ENCODE measurements at places on chromosomes 5 and 9.

GRCh38 chr5:115968770-115969169 is 6.5 kb downstream of the LVRN start:
- no peak for DNase-seq

- DNase-seq = no peak
Observed at GRCh38 chr5:60263346-60263745, 369.8 kb upstream of the PDE4D start.

DNA sequence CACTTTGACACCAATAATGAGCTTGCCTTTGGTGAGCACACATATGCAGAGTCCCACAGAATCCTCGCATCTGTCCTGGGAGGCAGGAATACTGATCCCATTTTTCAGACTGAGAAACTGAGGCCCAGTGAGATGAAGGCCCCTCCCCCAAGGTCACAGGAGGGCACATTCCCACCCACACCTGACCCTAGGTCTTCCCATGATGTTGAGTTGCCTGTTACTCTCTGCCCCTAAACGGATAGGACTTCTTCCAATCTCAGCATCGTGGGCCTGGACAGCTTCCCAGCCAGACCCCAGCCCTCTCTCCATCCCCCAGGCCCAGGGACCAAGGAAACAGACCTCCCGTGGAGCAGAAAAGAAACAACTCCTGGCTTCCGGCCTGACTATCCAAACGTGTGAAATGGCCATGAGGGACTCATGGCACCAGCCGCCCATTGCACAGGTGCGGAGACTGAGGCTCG is 877 bp downstream of the SH3GLB2 start:
- no peak for DNase-seq

GRCh38 chr9:2497666-2498400 is 123.8 kb upstream of the VLDLR start:
- no peak for DNase-seq

DNA sequence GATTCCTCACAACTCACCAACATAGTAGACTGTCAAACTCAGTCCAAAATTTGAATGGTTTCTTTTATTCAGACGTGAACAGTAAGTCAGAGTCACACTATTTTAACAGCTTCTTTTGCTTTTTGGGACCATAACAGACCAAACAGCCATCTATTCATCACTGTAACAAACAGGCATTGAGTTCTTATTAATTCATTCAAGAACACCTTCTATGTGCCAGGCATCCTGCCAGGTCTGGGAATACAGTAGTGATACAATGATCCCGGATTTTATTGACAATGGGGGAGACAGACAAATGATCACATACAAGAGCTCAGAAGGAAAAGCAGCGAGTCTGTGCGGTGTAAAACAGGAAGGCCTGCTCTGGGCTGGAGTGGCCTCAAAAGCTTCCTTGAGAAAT is 153.3 kb upstream of the ERCC6L2 start:
- no peak for DNase-seq

- DNase-seq = no peak
Observed at GRCh38 chr9:105507096-105507790, 50.7 kb upstream of the FKTN start.

GRCh38 chr9:114216081-114216480 is 60.7 kb downstream of the COL27A1 start:
- DNase-seq = peak; percentile 22

- DNase-seq = peak; percentile 14
Observed at GRCh38 chr9:95641586-95641985, 124.8 kb upstream of the PTCH1 start.

DNA sequence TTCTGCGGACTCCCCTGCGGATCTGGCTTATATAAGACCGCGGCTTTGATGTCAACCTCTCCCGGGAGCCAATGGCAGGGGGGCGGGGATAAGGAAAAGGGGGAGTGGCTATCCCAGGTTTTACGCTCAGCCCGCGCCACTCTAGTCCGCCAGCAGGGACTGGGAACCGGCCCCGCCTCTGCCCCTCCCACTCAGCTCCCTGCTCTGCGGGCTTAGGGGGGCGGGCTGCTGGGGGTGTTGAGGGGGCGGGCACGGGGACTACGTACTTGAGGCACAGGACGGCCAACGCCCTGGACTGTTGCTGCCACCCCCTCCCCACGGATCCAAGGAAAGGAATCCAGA is at the start of gene HAND1:
HAND1 (minus strand) TSS at position 4 of the 342 bp plus-strand sequence. CDS start 219 bp downstream, outside the sequence.
- peak; percentile 66 for DNase-seq

- DNase-seq = no peak
Observed at GRCh38 chr5:177473443-177474001, at the start of gene DBN1. DBN1 (minus strand) TSS chr5:177473634; CDS start chr5:177473521, 113 bp downstream.

GRCh38 chr5:81698813-81699212 is 52.1 kb downstream of the SSBP2 start:
- DNase-seq = no peak

DNA sequence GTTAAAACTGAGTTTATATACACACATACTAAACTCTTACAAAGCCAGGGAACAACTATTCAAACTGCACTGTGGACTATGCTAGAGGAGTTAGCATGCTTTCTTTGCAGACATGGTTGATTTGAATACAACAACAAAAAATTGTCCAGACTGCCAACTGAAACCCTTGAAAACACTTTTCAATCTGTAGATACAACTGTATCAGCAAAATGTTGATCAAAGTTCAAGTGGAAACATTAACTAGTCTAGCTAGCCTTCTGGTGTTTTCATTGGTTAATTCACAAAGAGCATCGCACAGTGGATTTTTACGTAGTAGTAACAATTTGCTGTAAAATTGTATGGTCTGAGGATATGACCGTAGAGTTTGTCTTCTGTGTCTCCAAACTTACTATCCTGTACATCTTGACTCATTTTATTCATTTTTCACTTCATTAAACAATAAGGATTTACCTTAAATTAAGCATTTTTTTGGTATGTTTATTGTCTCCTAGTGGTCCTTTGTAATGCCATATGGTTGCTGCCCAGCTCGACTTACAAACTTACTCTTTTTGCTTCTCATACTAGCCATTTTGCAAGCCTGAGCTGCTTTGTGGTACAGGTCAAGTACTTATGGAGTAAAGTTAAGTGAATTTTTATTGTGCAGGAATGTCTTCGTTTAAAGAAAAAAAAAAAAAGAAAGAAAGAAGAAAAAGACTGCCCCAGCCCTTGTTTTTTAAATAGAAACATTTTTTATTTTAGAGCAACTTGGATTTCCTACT is 123.4 kb downstream of the ZCCHC7 start:
- DNase-seq = no peak

DNA sequence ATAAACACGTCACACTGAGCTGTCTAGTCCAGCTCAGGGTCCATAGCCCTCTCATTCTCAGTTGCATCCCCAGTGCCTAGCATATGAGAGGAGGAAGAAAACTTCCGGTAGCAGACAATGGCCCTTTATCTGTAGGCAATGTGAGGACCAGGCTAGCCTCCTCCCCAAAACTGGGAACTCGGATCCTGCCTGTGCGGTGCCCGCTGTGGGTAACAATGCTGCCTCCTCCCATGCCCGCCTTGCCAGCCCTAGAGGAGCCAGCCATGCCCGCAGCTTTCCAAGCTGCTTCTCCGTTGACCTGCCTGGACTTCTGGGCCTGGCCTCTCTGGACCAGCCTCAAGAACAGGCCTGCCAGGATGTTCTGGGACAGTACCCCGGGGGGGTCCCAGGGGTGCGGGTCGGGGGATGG is 74.6 kb upstream of the ORM1 start:
- DNase-seq = no peak

- no peak for DNase-seq
Observed at GRCh38 chr9:105572455-105572854, 14.5 kb downstream of the FKTN start.

- DNase-seq = no peak
Observed at GRCh38 chr5:27308153-27308552, 269.8 kb upstream of the CDH9 start.

DNA sequence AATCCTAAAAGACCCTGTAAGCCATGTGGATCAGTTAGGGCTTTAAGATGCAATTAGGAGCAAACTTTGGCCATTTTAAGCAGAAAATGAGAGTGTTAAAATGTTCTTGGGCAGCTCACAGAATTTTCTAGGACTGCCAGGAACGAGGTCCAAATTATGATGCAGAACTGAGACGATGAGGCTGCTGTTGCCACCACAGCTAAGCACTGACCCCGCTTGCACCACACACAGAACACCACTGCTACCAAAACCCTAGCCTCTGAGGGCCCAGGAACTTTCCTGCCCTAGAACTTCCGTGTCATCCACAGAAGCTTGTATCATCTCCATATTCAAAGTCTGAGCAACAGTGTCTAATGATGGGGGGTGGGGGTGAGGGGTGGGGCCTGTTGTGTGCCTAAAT is 41.0 kb upstream of the PCSK1 start:
- DNase-seq = no peak

DNA sequence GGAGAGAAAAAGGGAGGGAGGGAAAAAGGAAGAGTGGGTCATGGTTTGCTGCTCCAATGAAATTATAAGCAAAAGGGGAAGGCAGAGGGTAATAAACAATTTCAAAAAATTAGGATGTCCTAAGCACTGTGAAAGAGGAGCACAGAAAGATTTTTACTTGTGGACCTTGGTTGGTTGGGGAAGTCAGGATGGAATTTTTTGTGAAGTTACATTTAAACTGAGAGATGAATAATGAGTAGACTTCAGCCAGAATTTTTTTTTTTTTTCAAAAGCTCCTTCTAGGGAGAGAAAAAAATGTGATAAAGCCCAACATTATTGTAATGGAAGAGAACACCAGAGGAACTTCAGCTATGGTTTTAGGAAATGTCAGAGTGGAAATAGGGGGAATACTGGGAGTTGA is 515.9 kb upstream of the PAPPA start:
- no peak for DNase-seq

- no peak for DNase-seq
Observed at GRCh38 chr5:173303878-173304590, 24.2 kb downstream of the STC2 start.

DNA sequence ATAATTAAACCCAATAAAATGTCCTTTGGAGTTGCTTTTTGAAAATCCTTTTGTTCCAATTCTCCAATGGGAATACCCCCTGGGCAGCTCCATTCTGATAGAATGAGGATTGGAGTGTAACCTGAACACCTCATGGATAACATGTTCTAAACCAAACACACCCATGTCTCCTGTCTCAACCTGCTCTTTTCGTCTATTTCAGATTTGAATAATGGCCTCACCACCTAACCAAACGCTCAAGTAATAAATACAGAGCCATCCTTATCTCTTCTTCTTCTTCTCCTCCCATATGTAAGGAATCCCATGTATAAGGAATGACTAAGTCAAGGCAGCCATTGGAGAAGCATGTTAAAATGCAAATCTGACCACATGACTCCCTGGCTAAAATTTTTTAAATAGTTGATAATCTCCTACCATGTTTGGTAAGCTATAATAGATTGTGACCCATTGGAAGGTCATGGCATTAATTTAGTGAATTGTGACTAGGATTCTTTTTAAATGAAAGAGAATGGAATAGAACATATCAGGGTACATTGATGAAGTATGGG is 26.0 kb downstream of the ELL2 start:
- DNase-seq = no peak

- no peak for DNase-seq
Observed at GRCh38 chr5:33205727-33206410, 234.9 kb upstream of the TARS1 start.

- no peak for DNase-seq
Observed at GRCh38 chr9:108117306-108117705, 627.7 kb upstream of the KLF4 start.

DNA sequence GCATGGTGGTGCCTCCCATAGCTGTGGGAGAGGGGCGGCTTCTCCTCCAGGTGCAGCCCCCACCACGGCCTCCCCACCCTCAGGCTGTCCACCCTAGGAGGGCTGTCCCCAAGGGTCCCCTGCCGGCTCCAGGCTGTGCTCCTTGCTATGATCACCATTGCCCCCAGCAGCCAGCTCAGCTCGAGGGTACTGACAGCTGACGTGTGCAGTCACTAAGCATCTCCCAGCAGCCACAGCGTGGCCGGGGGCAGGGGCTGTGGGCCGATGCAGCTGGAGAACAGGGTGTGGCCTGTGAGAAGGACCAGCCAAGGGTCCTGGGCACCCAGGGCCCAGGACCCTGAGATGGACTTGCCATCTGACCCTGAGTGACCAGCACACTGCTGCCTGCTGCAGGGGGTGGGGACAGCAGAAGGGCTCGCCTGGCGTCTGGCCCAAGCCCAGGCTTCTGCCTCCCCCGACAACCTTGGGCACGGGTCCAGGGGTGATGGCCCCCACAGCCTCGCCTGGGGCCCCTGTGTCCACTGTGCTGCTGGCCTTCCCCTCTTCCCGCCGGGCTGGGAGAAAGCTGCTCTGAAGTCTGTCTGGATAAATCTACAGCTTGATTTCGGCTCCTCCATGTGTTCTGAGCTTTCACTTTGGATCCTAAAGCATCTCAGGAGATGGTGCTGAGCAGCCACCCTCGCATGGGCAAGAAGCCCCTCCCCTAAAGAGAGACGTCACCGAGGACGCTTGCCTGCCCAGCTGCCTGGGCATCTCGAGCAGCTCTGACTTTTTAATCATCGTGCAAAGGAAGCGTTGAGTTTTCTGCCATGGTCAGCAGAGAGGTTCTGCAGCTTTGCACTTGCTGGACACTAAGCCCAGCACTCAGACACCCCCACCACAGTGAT is 5.5 kb downstream of the KCNT1 start:
- no peak for DNase-seq
